Hematopoietic multipotent progenitor cell treated with erythropoietin and hydrocortisone succinate and interleukin-3 and kit ligand, for 4 days (in vitro differentiated cells): ENCODE measurements at places on chromosomes 11 and 22.

DNA sequence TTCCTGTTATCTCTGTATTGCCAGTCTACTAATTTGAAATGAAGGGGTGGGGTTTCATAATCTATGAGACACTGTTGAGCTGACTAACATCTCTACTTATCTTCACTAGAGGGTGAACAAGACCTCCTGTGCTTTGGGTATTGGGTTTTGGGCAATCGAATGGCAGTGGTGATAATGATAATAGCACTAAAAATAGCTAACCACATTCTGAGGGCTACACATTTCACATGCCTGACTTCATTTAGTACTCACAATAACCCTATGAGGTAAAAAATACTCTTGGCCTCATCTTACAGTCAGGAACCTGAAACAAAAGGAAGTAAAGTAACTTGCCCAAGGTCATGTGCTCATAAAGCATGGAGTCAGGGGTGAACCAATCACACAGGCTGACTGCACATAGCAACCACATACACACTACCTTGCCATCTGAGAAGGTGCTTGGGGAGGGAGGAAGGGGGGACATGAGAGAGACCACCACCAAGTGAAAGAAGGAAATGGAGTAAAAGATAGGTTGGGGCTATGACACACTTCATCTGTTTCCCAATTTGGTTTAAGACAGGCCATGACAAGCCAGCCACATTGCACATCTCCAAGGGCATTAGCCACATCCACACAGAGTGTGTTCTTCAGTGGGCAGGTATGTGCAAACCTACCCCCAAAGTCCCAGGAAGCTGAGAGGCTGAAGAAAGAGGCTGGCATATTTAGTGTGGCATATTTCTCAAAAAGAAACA lies 387.6 kb upstream of the DDI1 start:
- DNase-seq: peak; percentile 81

DNA sequence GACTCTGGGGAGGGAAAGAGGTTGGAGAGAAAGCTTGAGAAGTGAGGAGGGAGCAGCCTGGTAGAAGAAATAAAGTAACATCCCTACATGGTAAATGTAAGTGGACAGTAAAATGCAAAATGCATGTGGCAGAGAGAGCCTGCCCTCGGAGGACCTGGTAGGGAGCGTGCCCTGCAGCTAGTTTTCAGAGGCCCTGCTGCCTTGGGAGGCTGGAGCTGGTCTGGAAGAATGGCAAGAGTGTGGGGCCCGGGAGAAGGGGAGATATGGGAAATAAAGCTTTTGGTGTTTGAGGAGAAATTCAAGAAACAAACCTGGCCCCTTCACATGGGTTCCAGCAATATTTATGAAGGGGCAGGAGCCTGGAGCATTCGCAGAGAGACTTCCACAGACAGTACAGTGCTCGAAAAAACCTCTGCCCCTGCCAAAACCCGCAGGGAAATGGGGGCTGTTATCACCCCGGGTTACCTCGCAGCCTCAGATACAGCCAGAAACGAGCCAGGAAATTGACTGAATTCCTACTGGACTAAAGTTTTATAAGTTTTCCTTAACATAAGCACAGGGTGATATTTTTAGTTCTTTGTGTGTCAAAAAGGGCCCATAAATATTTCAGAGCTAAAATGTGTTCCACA lies 363.0 kb downstream of the TENM4 start:
- DNase-seq: no peak

DNA sequence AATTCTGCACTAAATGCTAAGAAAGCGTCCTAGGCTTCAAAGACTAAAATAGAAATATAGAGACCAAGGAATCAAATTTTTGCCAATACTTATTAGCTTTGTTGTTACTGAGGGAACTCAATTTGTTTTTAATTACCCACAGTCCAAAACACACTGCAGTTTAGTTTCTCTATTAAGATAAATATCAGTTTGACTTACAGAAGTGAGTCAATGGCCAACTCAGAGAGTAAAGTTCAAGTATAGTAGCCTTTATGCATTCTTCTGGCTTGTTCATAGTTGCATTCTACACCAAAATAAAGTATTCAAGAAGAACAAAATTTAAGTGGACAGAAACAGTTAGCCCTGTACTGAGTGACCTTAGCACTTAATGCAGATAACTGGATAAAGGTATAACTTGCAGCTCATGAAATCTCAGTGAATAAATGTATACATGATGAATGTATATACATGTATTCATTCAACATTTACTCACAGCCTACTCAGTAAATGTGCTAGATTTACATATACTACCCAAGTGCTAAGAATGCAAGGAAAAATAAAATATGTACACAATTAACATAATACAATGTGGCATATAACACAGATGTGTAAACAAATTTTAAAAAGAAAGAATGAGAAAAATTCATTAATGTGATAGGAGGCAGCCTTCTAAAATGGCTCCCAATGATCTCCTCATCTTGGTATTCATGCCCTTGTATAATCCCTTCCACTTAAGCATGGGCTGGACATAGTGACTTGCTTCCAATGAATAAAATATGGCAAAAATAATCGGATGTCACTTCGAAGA lies 9.7 kb upstream of the RNF141 start:
- DNase-seq: no peak

- DNase-seq: no peak
Measured at GRCh38 chr22:43017525-43018460, 2.8 kb upstream of the PACSIN2 start.

- DNase-seq: no peak
Measured at GRCh38 chr11:78575478-78575877, 814 bp upstream of the NARS2 start.

DNA sequence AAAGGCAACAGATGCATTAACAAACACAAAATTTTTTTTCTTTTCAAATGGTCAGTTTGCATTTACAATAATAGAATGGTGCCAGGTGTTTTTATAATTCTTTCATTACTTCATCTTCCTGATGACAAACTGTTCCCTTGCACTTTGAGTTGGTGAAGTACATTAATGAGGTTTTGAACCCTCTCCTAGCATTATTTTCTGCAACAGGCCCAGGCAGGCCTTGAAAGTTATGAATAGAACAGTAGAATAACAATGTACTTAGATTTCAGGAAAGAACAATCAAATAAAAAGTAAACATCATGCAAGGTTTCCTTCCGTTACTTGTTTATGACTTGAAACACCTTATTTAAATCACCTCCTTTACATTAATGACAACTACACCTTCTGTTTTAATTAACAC lies 9.6 kb downstream of the BTG4 start:
- no peak for DNase-seq
